Mesothelial cell of epicardium (in vitro differentiated cells): ENCODE measurements at places on chromosomes 5 and 9.

- H3K4me3 ChIP-seq = no peak overlapping the region
- peak overlapping the region; percentile 91 for H3K27ac ChIP-seq
- no peaks in the 10 kb centered on the region for H3K27me3 ChIP-seq
- H3K36me3 ChIP-seq = no peaks in the 10 kb centered on the region
These were observed 26.6 kb upstream of the IL17B start for GRCh38 chr5:149405550-149406202.

DNA sequence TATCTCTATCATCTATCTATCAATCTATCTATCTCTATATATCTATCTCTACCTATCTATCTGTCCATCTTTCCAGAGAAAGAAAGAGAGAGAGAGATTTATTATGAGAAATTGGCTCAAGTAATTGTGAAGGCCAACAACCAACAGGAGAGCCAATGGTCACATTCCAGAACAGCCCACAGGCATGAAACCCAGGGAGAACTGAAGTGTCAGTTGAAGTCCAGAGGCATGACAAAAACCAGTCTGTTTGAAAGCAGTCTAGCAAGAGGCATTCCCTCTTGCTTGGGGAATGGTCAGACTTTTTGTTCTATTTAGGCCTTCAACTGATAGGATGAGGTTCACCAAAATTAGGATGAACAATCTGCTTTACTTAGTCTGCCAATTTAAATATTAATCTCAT is 87.6 kb upstream of the PLCXD3 start:
- no peaks in the 10 kb centered on the region for H3K27me3 ChIP-seq
- H3K27ac ChIP-seq = no peak overlapping the region
- peaks cover 5% of the 10 kb centered on the region for H3K4me1 ChIP-seq
- DNase-seq = no peak

DNA sequence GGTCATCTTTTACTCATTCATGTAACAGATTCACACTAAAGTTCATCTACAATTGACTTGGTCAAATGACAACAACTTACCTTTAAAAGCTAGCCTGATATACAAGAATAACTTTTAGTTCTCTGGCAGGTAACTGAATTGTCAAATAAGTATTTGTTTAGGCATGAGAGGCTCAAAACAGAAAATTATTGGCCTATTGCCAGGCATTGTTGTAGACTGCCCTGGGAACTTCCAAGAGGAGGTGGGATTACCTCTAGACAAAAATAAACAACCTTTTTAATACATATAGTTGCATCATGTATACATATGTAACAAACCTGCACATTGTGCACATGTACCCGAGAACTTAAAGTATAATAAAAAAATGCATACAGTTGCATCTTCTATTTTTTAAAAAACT is 18.2 kb upstream of the SLCO4C1 start:
- no peak overlapping the region for H3K27ac ChIP-seq
- no peak for DNase-seq
- no peaks in the 10 kb centered on the region for H3K27me3 ChIP-seq
- peaks cover 18% of the 10 kb centered on the region for H3K4me1 ChIP-seq
- no peak overlapping the region for H3K4me3 ChIP-seq

DNA sequence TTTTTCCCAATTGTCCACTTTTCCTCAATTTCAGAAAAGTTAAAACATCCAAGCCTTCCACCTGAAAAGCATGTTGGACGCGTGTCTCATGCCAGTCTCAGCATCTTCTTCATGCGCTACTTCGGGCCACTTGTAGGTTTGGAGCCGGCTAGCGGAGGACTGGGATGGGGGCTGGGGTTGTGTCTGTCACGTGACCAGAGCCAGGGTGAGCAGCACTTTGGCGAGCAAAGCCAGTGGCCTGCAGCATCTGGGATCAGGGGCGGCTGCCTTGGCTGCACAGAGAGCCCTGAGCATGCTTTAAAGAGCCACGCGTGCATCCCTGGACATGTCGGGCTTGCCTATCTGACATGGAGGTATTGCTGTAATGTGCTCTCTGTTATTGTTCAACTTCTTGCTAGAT is 41.2 kb downstream of the SLC6A3 start:
- DNase-seq = no peak
- no peak overlapping the region for H3K4me3 ChIP-seq
- no peak overlapping the region for H3K27ac ChIP-seq
- no peaks in the 10 kb centered on the region for H3K36me3 ChIP-seq

GRCh38 chr9:109499631-109500410 is 1.7 kb upstream of the PTPN3 start:
- peak; percentile 58 for DNase-seq
- H3K4me1 ChIP-seq = peaks cover 20% of the 10 kb centered on the region
- peaks cover 88% of the 10 kb centered on the region for H3K27me3 ChIP-seq
- H3K27ac ChIP-seq = no peak overlapping the region
- H3K36me3 ChIP-seq = no peaks in the 10 kb centered on the region
- peak overlapping the region; percentile 65 for H3K4me3 ChIP-seq

- H3K4me3 ChIP-seq = no peak overlapping the region
- DNase-seq = no peak
- H3K4me1 ChIP-seq = peaks cover 4% of the 10 kb centered on the region
- H3K36me3 ChIP-seq = no peaks in the 10 kb centered on the region
These were observed 10.4 kb upstream of the SLC30A5 start for GRCh38 chr5:69083412-69083811.

DNA sequence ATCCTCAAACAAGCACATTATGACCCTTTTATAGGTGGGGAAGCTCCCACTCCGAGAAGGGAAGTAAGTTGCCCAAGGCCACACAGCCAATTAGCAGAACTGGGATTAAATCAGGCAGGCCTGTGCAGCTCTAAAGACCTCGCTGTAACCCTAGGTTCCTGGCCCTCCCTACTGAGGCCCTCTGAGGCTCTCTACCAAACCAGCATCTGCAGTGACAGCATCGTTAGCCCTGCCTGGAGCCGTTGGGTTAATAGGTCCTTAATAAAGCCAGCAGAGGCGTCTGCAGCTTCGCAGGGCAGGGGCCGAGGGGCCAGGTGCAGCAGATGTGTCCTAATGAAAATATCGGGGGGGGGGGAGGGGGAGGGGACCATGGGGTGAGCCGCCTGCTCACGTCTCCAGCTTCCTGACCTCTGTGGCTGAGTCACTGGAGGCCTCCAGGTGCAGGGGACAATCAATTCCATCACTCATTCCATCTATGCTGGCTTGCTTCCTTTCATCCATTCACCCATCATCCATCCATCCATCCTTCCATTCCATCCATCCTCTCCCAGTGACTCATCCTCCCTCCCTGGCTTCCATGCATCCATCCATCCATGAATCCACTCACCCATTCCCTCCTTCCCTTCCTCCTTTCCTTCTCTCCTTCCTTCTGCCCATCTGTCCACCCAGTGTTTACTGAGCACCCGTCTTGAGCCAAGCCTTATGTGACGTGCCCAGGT is 203.9 kb downstream of the C9orf50 start:
- no peak for DNase-seq
- H3K4me1 ChIP-seq = peaks cover 30% of the 10 kb centered on the region
- peak overlapping the region; percentile 93 for H3K27ac ChIP-seq

DNA sequence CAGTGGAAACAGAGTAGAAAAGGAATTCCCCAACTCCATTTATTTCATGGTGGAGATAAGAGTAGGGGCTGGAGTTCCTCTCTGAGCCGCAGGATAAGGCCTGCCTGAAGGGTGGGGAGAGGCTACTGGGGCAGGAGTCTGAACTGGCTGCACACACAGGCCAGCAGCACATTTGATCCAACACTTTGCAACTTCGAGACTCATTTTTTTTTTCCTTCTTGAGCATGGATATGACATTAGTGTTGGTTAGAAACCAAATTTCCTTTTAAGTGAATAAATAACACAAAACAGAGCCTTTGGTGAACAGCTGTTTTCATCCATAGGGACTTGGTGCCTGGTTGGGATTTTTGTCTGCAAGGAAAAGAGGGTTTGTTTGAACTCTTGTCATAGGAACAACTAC is 76.6 kb downstream of the RALGPS1 start:
- no peak overlapping the region for H3K27ac ChIP-seq
- no peak overlapping the region for H3K4me3 ChIP-seq
- H3K4me1 ChIP-seq = no peaks in the 10 kb centered on the region
- peaks cover 1% of the 10 kb centered on the region for H3K27me3 ChIP-seq
- H3K36me3 ChIP-seq = peaks cover 15% of the 10 kb centered on the region

DNA sequence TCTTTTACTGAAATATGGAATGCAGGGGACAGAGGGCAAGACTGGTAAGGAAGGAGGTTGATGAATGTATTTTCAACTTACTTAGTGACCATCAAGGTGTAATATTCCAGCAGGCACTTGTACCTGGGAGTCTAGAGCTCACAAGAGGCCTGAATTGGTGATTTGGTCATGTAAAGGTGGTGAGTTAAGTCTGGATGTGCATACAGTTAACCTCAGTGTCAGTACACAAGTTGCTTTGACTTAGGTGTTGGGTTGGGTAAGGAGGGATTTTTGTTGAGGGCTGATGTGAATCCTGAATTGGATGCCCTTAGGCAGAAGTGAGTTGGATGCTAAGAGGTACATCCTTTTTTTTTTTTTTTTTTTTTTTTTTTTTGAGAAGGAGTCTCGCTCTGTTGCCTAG is 7.4 kb downstream of the SREK1 start:
- H3K36me3 ChIP-seq = peaks cover 20% of the 10 kb centered on the region
- no peak for DNase-seq
- no peak overlapping the region for H3K4me3 ChIP-seq

GRCh38 chr9:101148344-101148743 is 119.8 kb downstream of the PLPPR1 start:
- H3K27me3 ChIP-seq = no peaks in the 10 kb centered on the region
- no peak for DNase-seq
- no peak overlapping the region for H3K27ac ChIP-seq
- no peaks in the 10 kb centered on the region for H3K36me3 ChIP-seq
- no peak overlapping the region for H3K4me3 ChIP-seq

DNA sequence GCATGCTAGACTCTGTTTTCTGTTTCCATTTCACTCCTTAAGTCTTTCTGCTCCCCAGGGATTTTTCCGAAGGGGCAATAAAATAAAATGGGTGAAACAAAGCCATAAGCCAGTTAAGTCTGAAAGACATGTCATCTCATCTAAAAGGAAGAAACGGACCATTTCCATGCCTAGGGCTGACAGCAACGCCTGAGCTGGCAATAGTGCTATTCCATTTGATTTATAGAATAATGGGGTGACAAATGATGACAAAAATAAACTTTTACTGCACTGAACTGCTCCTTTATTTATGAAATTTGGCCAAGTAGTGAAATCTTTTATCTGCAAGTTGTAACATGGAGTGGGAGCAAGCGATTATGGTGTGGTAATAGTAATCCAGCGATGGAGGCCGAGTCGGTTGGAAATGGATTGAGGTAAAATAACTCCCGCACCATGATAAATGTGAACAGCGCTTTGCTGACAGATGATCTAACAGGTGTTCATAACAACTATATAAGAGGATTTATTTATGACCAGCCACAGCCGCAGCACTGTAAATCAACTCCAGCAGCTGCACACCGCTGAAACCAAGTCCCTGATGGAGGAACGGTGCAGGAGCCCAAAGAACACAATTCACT is 219.8 kb upstream of the TBCA start:
- peaks cover 18% of the 10 kb centered on the region for H3K36me3 ChIP-seq
- peaks cover 3% of the 10 kb centered on the region for H3K27me3 ChIP-seq
- H3K4me1 ChIP-seq = peaks cover 12% of the 10 kb centered on the region
- no peak for DNase-seq
- no peak overlapping the region for H3K27ac ChIP-seq
- no peak overlapping the region for H3K4me3 ChIP-seq

DNA sequence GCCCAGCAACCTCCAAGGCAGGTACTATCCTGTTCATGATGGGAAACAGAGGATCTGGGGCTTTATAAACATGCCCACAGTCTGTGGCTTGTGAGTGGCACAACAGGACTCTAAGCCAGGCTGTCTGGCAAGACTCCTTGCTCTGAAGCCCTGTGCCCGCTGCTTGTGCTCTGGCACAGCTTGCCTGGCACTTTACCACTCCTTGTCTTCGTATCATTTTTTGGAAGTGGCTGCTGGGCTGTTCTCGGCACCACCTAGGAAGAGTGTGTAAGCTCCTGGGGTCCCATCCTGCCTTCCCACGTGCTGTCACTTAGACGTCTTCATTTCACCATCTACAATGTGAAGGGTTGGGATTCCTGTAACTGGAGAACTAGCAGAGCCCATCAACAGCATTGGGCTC is 59.3 kb upstream of the GLRX start:
- H3K4me1 ChIP-seq = peaks cover 10% of the 10 kb centered on the region
- H3K27me3 ChIP-seq = no peaks in the 10 kb centered on the region
- no peak for DNase-seq
- no peaks in the 10 kb centered on the region for H3K36me3 ChIP-seq
- no peak overlapping the region for H3K4me3 ChIP-seq

DNA sequence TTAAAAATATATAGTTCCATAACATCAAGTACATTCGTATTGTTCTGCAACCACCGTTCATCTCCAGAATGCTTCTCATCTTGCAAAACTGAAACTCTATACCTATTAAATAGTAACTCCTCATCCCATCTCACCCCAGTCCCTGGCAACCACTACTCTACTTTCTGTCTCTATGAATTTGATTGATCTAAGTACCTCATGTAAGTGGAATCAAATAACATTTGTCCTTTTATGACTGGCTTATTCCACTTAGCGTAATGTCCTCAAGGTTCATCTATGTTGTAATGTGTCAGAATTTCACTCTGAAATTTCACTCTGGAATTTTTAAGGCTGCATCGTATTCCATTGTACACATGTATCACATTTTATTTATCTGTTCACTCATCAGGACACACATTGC is 132.1 kb upstream of the RUSC2 start:
- DNase-seq = no peak
- H3K36me3 ChIP-seq = no peaks in the 10 kb centered on the region
- no peaks in the 10 kb centered on the region for H3K27me3 ChIP-seq

DNA sequence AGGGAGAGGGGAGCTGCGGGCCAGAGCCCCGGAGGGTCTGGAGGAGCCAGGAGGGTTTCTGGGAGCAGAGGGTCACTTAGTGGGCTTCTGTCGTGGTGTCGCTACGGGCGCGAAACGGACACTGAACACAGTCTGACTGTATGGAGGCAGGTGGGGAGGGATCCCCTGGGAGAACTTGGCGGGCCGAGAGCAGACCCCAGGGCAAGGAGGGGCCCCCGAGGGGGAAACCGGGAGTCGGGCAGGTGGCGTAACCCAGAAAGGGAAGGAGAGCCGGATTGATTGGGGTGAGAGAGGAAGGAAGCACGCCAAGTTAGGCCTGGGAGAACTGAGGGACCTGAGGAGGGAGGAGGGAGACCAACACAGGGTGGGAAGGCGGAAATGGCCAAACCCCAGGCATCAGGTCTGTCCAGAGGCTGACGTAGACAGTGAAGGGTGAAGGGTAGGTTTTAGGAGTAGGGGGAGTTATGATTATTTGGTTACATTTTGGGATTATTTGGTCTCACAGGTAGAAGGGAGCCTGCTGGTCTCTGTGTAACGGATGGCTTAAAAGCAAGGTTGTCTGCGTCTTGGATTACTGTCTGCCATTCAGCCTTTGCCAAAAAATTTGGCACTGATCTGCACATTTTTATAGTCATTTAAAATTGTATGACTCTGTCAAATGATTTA is 3.3 kb upstream of the MSMP start:
- H3K27me3 ChIP-seq = no peaks in the 10 kb centered on the region
- H3K27ac ChIP-seq = peak overlapping the region; percentile 93
- DNase-seq = no peak
- peak overlapping the region; percentile 93 for H3K4me3 ChIP-seq
- peaks cover 10% of the 10 kb centered on the region for H3K36me3 ChIP-seq
- H3K4me1 ChIP-seq = peaks cover 27% of the 10 kb centered on the region

GRCh38 chr5:91255396-91256141 is 127.5 kb downstream of the ARRDC3 start:
- DNase-seq = no peak
- no peak overlapping the region for H3K4me3 ChIP-seq
- H3K27me3 ChIP-seq = no peaks in the 10 kb centered on the region
- no peak overlapping the region for H3K27ac ChIP-seq
- peaks cover 3% of the 10 kb centered on the region for H3K4me1 ChIP-seq
